Left cardiac atrium (tissue), 4 donors: ENCODE measurements at places on chromosomes 1 and 21. TPM values are rescaled to one million over a fixed set of nuclear protein-coding genes. Genes with fewer than 3 reads are reported as not detected.

GRCh38 chr1:51719146-51719545 lies 102.3 kb downstream of the OSBPL9 start:
- no peak for DNase-seq

DNA sequence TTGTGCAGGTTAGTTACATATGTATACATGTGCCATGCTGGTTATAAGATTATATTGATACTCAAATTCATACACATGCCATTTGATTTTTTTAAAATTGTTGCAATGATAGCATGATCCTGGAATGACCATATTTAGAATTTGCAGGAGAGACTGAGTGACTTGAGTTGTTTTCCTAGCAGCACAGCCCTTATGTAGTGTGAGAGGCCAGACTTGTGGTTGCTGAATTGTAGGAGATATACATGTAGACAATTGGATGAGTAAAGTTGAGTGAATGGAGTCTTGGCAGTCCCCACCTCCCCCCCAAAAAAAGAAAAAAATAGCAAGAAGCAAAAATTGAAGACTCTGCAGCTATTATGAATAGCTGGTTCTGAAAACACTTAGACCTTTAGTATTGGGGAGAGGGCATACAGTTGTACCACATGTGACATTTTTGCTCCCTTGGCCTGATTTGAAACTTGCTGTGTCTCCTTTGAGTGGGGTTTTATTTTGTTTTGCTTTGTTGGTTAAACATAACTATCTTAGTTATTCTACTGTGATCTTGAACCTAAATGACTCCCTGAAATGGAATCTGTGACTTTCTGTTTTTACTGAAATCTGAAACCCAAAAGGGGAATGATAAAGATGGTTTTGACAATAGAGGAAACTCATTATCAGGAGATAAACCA lies 280.3 kb downstream of the HMCN1 start:
- no peak for DNase-seq

GRCh38 chr21:44710756-44711326 lies 531 bp downstream of the TSPEAR start:
- no peak for DNase-seq

GRCh38 chr1:165444897-165445370 lies at the start of gene RXRG:
Gene RXRG, minus strand, starts transcription at chr1:165445126. Its CDS starts 233 bp downstream, at chr1:165444893.
- DNase-seq = peak; percentile 63

DNA sequence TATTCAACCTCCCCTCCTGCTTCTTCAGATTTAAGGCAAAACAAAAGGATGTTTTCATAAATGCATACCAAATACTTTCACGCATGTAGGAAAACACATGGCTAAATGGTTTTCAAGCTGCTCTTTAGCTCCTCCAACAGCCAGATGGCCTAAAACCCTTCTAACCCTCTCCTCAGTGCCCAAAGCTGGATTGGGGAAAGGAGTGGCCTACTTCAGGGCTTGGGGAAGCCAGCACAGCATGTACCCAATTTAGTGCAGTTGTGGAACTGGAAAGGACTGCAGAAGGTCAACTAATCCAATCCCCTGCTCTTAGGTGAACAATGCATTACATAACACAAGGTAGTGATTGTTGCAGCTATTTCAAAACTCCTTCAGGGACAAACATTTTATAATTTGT lies 9.3 kb downstream of the F5 start:
- no peak for DNase-seq

DNA sequence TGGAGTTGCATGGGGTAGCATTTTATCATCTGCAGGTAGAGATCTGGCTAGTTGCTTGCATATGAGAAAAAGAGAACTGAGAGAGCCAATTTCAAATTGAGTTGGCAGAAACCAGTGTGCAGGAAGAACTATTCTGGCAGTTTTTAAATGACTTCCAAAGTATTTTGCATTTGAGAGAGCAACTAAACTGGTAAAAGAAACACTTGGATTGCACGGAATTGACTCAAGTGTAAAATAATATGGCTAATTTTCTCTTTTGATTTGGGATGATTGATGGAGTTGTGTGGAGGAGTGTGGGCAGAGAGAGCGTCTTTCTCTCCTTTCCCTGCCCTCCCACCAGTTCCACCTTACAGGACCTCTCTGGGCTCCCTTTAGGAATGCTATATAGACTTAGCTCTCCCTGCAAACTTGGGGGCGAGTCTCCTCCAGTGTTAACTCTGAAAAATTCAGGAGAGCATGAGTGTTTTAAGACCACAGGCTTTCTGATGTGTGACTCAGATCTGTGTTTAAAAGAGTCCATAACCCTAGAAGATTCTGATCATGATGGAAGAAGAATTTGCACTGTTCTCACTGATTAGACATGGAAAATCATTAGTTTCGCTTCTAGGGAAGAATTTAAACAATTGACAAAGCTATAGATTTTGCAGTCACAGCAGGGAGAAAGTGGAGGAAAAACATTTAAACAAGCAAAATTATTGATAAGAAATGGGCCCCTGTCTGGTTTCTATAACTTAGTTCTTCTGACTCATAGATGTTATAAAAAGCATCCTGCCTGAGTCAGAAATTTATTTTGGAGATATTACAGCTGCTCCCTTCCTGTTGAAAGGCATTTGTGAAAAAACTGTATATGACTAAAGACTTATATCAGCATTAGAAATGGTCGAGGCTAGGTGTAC lies 24.9 kb upstream of the CTBS start:
- no peak for DNase-seq

Gene KRTAP15-1
- total RNA-seq = not detected

DNA sequence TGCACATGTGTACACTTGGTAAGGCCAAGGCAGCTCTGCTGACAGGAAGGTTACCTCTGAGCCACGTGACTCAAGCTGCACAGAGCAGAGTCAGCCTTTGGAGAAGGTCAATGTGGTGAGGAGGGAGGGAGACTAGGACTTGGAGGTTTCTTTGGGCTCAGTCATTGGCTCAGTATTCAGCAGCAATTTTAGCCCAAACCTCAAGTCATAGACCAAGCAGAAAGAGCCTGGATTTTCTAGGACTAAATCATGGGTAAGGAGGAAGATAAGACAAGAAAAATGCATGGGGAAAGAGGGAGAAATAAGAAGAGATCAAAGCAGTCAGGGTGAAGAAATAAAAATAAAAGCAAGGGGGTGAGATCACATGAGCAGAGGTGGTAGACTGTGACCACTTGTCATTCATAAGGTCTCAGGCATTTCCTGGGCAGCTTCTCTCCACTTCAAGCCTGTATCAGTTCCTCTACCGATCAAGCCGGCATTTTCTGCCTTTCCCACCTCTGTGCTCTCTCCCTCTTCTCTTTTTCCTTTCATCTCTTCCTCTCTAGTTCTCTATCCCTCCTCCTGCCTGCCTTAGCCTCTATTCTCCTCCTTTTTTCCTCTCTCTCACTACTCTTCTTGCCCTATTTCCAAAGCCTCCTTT lies 51.7 kb upstream of the DUSP10 start:
- no peak for DNase-seq

DNA sequence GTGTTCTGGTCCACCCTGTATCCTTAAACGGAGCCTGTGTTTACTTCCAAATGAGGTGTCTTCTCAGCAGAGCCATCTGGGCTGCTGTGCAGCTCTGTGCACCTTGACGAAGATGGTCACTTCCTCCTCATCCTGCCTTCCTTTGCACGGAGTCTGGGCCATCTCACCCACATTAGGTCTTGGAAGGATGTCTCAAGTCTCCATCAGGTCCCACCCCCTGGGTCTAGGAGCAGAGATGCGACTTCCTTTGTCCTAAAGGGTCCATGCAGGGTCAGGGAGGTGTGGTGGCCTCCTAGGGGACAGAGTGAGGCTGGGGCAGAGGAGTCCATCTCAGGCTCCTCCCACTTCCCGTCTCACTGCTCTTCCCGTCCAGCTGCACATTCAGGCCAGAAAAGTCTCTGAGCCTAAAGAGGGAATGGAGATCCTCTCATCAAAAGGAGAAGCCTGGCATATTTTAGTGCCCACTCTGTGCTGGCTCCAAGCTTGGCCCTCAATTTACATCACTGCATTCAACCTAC lies 209.2 kb downstream of the MATN1 start:
- no peak for DNase-seq

DNA sequence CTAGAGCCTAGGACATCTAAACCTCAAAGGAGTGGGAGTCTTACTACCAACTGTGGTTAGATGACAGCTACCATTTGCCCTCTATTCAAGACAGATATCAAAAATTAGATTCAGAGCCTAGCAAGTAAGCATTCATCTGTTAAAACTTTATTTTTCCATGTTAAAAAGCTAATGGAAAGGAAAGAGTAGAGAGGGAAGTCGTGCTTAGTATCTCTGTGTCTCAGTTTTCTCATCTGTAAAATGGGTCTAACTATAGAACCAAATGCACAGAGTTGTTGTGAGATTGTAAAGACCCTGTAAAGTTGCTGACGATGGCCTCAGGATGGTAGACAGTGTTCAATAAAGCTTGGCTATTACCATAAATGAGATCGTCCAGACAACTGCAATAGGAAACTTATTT lies 428.5 kb upstream of the RUNX1 start:
- no peak for DNase-seq

- peak; percentile 67 for DNase-seq
Observed at GRCh38 chr21:43585924-43586413, 73.3 kb downstream of the HSF2BP start.

- DNase-seq = no peak
Observed at GRCh38 chr21:30257773-30258172, 25.0 kb downstream of the KRTAP24-1 start.

- no peak for DNase-seq
Observed at GRCh38 chr1:184915463-184916090, 58.7 kb downstream of the NIBAN1 start.

Gene HSD3B1
- total RNA-seq = not detected

- no peak for DNase-seq
Observed at GRCh38 chr1:28326984-28327383, 1.9 kb upstream of the MED18 start.

DNA sequence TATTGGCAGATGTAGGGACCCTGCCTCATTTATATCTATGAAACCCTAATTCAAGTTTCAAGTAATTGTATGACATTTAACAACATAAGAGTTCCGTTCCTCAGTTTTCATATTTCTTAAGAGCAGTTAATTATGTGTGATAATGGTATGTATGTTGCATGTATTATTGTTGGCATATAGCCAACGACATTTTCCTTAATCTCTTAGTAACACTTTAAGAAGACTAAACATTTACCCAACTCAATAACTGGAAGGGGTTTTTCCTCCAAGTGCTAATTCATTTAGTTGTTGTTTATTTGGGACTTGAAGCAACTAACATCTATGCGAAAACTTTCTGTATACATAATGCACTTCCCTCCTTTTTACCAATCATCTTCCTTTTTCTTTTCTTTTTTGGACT lies 1.5 kb upstream of the RALGPS2 start:
- DNase-seq = no peak

- no peak for DNase-seq
Observed at GRCh38 chr1:33875862-33876261, 12.0 kb downstream of the HMGB4 start.

DNA sequence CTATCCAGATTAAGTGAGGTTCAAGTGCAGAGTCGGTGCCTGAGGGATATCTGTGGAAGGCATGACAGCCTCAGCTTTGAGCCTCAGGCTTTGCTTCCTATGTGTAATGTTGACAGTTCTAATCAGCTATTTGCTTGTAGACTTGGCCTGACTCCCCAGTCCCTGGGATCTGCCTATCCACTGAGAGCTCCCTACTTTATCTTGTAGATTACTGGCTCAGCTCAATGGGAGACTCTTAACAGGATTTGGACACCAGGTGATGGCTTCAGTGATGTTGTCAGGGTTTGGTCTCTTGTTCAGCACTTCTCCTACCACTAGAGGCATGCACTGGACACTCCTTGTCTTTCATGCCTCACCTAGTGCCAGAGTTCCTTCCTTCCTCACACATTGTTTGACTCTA lies 126.6 kb upstream of the BEND5 start:
- no peak for DNase-seq

- no peak for DNase-seq
Observed at GRCh38 chr1:156337052-156337887, 822 bp downstream of the CCT3 start.

Gene ADCY10
- 0.21 TPM for total RNA-seq

Gene TRPM2
- 2.9 TPM for total RNA-seq

DNA sequence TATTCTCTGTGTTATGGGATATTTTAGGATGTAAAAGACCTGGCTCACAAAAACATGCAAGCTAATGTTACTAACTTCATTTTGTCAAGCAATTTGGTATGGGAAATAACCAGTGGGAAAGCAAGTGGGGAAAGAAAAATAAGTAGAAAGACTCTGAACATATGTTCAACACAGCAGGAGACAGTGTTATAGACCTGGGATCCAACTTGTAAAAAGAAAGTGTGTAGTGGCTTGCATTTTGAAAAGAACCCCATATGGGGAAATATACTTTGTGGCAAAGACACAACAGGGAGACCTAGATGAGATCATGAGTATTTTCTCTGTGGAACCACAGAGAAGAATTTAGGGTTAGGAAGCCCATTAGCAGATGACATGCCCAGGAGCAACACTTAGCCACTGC lies 212.7 kb upstream of the NRIP1 start:
- DNase-seq = no peak

DNA sequence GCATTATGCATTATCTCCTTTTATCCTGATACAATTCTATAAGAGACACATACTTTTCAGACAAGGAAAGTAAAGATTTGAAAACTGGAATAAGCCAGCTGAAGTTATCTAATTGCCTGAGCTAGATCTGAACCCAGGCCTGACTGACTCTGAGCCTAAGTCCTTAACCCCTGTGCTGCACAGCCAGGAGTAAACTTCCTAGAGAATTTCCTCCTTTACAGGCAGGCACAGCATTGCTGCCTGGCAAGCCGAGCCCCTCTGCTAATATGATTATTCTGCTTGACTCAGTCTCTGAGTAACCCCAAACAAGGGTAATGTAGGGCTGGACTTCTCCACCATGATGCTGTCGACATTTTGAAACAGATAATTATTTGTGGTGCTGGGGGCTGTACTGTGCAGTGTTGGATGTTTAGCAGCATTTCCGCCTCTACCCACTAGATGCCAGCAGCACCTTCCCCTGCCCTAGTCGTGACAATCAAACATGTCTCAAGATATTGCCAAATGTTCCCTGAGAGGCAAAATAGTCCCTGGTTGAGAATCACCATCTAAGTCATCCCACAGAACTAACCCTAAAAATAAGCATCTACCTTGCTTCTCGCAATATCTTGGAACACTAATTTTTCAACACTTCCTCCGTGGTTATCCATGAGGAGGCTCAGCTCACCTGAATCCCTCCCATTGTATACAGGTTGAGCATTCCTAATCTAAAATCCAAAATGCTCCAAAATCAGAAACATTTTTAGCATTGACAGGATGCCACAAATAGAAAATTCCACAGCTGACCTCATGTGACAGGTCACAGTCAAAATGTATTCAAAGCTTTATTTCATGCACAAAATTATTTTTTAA lies 18.5 kb downstream of the CAMK1G start:
- DNase-seq = no peak

Gene MROH9
- not detected for total RNA-seq
